ENCODE measurements at places on chromosomes 2 and 18. TPM values are rescaled to one million over a fixed set of nuclear protein-coding genes. Genes with fewer than 3 reads are reported as not detected.

The C18orf63 gene
- not detected for total RNA-seq

The CD207 gene
- not detected for total RNA-seq

The CCDC141 gene
- total RNA-seq = 1.2 TPM

The SIX2 gene
- total RNA-seq = 0.07 TPM

The SRD5A2 gene
- total RNA-seq = 0.04 TPM
